IPS DF 19.7 (cell line): ENCODE measurements at places on chromosomes 1 and 21.

GRCh38 chr1:63928186-63929105 is 154.6 kb downstream of the ROR1 start:
- no peak for DNase-seq

- no peak for DNase-seq
These were observed 78.0 kb downstream of the SYT6 start for GRCh38 chr1:114075546-114076242.

GRCh38 chr1:194341587-194341986 is 1155.2 kb upstream of the B3GALT2 start:
- DNase-seq: no peak

DNA sequence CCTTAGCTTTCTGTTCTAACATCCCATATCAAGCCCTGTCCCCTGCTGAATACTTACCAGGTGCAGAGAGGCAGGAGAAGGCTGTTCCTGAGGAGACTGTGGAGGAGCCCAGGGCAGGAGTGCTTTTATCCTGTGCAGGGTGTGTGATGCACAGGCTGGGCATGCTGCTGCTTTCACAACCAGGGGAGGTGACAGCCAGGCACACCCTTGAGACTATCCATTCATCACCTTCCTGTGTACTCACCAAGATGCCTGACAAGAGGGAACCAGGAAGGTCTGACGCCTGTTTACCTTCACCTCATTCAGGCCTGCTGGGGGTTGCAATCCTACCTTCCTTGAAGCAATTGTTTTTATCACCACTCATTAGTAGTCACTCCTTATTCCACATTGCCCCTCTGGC is at the start of gene LCE3E:
LCE3E (minus strand) TSS at position 100 of the 400 bp plus-strand sequence. CDS start 572 bp downstream, outside the sequence.
- no peak for DNase-seq

DNA sequence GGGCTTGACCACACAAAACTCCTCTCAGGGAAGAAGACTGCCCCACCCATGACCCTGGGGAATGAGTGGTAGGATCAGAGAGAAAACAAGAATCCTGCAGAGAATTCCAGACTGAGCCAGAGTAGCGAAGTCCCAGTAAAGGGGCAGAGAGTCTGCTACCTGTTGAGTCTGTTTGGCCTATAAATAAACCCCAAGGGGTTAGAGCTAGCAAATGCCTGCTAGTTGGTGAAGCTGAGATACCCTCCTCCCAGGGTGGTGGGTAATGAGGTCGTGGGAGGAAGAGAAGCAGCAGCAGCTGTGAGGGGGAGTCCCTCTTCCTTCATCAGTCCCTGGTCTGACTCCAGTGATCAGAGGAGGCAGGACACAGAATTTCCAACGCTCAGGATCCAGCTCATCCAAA is 2.5 kb downstream of the TRAF3IP3 start:
- no peak for DNase-seq

GRCh38 chr1:175463853-175464252 is 271.3 kb upstream of the KIAA0040 start:
- no peak for DNase-seq

DNA sequence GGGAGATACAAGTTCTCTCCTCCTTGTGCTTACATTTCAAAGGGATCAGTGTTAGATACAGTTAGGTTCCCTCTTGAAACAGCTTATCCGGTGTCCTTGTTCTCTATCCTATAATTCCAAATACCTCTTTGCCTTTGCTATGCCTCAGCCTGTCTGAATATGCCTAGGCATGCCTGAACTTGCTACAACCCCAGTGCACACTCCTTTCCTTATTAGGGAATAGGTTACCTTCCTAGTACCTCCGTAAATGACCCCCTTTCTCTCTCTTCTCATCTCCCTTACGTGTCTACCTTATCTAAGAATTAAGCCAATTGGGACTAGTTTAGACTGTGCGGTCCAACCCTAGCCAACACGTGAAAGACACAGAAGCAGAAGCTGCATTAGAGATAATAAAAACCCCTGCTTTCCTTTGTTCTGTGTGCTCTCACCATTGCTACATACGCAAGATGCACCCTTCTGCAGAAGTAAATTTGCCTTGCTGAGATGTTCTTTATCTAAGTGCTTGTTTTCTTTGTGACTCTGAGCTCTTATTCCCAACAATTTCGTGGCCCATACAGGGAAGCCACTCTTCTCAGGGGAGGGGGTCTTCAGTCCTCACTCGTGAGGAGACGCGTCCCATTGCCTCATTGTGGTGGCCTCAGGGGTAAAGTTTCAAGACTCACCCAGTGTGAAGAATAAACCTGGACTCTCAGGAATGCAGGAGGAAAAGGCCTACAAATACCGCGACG is 802.1 kb downstream of the PLA2G4A start:
- DNase-seq: no peak
